ENCODE measurements at places on chromosomes 6 and 20.
A peak's percentile ranks its signal among the peaks of the same experiment; 100 is the strongest.

DNA sequence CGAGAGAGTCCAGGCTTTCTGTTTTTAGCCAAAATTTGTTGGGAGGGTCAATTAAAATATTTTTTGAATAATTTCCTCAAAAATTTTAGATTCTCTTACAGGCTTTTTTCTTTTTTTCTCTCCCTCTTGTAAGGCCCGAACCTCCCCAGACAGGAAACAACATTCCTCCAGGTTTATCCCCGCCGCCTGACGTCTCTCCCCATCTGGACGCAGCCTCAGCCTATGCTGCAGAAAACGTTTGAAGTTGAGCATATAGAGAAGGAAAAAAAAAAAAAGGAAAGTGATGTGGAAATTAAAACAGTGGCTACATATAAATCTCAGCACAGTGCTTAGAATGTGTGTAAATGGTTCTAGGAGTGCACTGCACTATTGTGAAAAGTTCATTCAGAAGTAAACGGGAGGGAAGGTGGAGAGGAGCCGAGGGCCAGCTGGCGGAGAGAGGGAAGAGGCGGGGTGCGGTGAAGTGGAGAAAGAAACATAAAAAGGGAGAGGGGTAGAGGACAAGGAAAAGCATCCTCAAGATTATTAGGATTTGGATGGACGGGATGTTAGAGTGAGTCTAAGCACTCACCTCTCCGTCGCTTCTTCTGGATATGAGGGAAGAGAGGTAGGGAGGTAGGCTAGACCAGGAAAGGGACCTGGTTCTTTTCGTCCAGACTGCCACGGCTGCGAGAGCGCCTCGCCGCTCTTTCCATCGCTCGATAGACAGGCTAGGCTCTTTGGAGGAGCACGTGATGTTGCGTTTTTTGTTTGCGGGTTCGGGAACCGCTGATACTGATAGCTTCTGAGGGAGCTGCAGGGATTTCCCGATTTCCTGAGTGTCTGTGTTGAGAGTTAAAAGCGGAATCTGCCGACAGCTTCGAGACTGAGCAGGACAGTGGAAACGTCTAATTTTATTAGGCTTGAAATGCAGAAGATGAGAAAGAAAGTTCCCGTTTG is 98.7 kb downstream of the TRIM27 start:
- no peak for DNase-seq

DNA sequence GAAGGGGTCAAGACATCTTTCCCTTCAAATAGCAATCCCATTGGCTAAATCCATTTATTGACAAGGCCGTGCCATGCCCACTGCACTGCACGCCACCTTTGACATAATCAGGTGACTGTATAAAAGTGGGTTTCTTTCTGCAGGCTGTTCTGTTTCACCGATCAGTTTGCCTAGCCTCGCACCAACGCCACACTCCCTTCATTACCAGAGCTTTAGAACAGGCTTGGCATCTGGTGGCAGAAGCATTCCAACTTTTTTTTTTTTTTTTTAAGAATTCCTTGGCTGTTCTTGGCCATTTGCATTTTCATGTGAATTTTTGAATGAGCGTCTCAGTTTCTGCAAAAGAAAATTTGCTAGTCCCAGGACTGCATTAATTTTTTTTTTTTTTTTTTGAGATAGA is 78.1 kb downstream of the PPP1R3G start:
- no peak for DNase-seq

GRCh38 chr6:136956590-136957544 is 34.8 kb downstream of the SLC35D3 start:
- peak; percentile 20 for DNase-seq

DNA sequence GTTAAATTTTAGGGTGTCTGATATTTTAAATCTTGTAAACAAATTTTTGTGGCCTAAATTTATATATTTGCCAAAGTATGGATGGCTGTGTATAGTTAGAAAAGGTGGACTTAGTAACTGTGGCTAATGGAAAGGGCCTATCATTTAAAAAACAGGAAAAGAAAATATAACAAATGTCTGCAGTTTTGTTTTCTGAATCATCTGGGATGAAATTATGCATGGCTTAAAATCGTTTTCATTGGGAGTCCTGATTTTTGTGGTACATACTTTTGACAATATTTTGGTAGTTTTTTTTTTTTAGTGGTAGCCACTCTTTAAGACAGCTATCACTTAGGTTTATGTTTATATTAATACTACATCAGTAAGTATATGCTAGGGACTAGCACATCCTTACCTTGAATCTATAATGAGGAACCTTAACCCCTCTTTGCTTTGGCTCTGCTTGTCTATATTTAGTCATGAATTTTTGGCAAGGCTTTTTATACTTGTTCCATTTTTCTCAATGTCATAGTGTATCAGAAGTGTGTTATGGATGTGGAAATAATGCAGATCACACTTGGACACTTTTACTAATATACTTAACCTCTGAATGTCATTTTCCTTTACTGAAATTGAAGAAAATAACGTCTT is 5.6 kb downstream of the ARID1B start:
- DNase-seq = peak; percentile 60

- DNase-seq = peak; percentile 93
These were observed 169.9 kb downstream of the BCAS1 start for GRCh38 chr20:53900380-53900999.

GRCh38 chr6:165936096-165936495 is 231.6 kb downstream of the TBXT start:
- no peak for DNase-seq

GRCh38 chr6:93562582-93562981 is 143.2 kb upstream of the EPHA7 start:
- peak; percentile 67 for DNase-seq

GRCh38 chr20:17497821-17498580 is 33.2 kb downstream of the BFSP1 start:
- DNase-seq = peak; percentile 8

GRCh38 chr6:146265056-146265455 is 236.2 kb downstream of the GRM1 start:
- DNase-seq = peak; percentile 64

DNA sequence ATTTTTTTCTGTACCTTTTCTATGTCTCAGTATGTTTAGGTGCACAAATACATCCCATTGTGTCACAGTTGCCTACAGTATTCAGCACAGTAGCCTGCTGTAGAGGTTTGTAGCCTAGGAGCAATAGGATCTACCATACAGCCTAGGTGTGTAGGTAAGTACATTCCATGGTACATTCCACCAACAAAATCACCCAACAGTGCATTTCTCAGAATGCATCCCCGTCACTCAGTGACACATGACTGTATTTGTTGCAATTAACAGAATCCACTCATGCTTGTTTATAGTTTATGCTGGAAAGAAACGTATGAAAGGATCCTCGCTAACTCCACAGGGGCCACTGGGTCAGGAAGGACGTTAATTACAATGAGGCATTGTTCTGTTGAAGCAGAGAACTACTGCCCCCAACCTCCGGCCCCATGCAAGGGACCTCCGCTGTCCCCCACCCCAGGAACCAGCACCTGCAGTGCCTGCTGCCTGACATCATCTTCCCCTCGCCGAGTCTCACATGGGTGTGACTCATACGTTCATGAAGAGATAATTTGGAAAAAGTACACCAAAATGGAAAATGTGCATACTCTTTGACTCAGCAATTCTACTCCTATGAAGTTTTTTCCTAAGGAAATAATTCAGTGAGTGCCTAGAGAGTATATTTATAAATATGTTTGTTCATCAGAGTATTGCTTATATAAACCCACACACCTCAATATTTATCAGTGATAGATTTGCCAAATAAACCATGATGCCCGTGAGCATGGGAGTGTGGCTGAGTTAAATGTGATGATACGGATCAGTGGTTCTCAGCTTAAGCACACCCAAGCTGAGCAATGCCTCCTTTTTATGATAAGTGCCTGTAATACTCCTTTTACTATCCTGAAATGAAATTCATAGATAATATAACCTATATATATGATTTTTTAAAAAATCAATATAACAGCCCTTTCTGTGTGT is 156.4 kb upstream of the ECI2 start:
- peak; percentile 18 for DNase-seq

GRCh38 chr20:58010186-58010585 is 218.3 kb downstream of the ANKRD60 start:
- DNase-seq = no peak

GRCh38 chr20:41234546-41234945 is 83.0 kb downstream of the ZHX3 start:
- no peak for DNase-seq

- peak; percentile 17 for DNase-seq
These were observed 18.0 kb upstream of the SIRPB2 start for GRCh38 chr20:1509237-1509636.

DNA sequence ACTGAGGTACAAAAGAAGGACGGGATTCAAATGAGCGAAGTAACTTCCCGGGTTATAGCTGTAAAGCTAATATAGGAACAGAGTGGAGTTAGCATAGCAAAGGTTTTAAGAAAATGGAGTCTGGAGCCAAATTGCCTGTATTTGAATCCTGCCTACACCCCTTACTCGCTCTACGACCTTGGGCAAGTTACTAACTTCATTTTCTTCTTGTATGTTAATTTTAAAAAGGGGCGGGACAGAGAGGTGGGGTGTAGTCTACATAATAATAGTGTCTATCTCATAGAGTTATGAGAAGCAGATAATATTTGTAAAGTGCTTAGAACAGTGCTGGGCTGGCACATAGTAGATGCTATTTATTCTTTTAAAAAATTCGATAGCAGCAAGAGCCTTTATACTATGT is 705 bp downstream of the ZSCAN23 start:
- DNase-seq = no peak

- no peak for DNase-seq
These were observed 299.7 kb downstream of the CDKAL1 start for GRCh38 chr6:20833881-20834515.

- DNase-seq = no peak
These were observed 2.5 kb downstream of the NTSR1 start for GRCh38 chr20:62710886-62711702.

- DNase-seq = peak; percentile 61
These were observed 36.0 kb upstream of the SMIM29 start for GRCh38 chr6:34284563-34285447.

- no peak for DNase-seq
These were observed 46.5 kb downstream of the SOBP start for GRCh38 chr6:107536180-107536961.
